Left ventricle myocardium inferior (tissue), 1 donor: ENCODE measurements at places on chromosomes 7 and 10. TPM values are rescaled to one million over a fixed set of nuclear protein-coding genes. Genes with fewer than 3 reads are reported as not detected.

- no peak for DNase-seq
Observed at GRCh38 chr7:79149831-79150230, 303.6 kb downstream of the MAGI2 start.

GRCh38 chr10:182441-183201, 47.4 kb downstream of the ZMYND11 start:
- no peak for DNase-seq

CXCL12 gene
- total RNA-seq, result 130 TPM

TMEM130 gene
- total RNA-seq, result not detected

GRCh38 chr10:132149271-132149670, 37.5 kb upstream of the DPYSL4 start:
- DNase-seq, result peak; percentile 2

DNA sequence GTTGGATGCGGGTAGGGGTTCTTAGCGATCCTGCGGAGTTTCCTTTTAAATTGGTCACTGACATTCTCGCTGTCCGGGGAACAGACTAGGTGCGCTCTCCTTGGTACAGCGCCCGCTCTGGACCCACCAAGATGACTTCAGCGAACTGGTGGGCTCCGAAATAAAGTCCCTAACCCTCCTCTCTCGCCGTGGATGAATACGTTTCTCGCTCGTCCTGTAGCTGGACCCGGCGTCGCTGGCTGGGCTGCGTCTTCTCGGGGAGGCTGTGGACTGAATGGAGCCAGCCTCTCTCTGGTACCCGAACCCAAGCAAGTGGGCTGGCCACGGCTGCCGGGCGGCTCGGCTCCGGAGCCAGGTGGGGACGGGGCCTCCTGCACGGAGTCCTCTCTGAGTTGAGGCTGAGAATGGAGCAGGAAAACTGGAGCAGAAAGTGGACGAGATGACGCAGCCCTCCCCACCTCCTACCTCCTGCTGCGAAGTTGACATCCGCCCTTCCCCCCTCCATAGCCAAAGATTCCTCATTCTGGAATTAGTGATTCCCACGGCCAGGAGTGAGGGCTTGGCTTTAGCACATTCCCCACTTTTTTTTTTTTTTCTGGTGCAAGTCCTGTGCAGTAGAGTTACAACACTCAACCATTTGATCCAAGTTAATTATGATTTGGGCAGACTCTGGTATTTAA, 1.5 kb downstream of the UNC5B start:
- DNase-seq, result no peak

DNA sequence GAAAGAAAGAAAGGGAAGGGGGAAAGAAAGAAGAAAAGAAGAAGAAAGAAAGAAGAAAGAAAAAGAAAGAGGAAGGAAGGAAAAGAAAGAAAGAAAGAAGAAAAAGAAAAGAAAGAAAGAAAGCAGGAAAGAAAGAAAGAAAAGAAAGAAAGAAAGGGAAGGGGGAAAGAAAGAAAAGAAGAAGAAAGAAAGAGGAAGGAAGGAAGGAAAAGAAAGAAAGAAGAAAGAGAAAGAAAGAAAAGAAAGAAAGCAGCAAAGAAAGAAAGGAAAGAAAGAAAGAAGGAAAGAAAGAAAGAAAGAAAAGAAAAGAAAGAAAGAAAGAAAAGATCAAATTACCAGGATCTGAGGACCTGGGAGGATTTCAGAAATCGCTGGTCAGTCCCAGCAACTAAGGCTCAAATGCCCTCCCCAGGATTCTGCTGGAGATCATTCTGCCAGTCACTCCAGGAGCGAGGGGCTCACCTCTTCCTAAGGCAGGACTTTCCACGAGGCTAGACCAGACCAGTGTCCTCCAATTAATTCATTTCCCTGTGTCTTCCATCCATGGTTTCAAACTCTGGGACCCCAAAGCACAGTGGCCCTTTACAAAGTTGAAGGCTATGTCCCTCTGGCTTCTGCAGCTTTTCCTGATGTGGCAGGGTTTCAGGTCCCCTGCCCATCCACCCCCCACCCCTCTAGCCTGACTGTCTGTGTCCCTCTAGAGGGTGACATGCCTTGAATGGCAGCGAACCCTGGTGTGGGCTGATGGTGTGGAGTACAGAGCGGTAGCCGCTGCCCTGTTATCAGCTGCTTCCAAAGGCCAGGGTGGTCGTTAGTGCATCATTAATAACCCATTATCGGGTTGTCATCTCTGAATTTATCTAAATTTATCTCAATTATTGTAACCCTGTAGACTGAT, 77.9 kb downstream of the PARP12 start:
- no peak for DNase-seq
